CD4-positive, alpha-beta memory T cell (primary cell): ENCODE measurements at places on chromosomes 5 and 9. TPM values are rescaled to one million over a fixed set of nuclear protein-coding genes. Genes with fewer than 3 reads are reported as not detected.

The WDR38 gene
- not detected for total RNA-seq

The CATSPER3 gene
- total RNA-seq = 0.94 TPM

The SUSD3 gene
- 58.3 TPM for total RNA-seq

The TNFSF15 gene
- 0.11 TPM for total RNA-seq

The FBLL1 gene
- 0.20 TPM for total RNA-seq

The ADGRD2 gene
- not detected for total RNA-seq

The PARP8 gene
- 184 TPM for total RNA-seq

The FBXL7 gene
- not detected for total RNA-seq

The ANXA6 gene
- total RNA-seq = 318 TPM

The CLIC3 gene
- total RNA-seq = 3.7 TPM

The CA9 gene
- not detected for total RNA-seq

The MZB1 gene
- 1.1 TPM for total RNA-seq

The SLC22A5 gene
- 10.0 TPM for total RNA-seq

The ATG10 gene
- 7.9 TPM for total RNA-seq

The SHISAL2B gene
- not detected for total RNA-seq

The CAPSL gene
- total RNA-seq = not detected

The FOXD4 gene
- total RNA-seq = 0.30 TPM

The GLRA1 gene
- not detected for total RNA-seq

The TENT4A gene
- total RNA-seq = 49.1 TPM

The SLC1A3 gene
- total RNA-seq = 1.3 TPM

The PCDHGA5 gene
- 0.28 TPM for total RNA-seq

The SH3PXD2B gene
- total RNA-seq = 0.19 TPM

The SLC46A2 gene
- total RNA-seq = not detected
